ENCODE measurements at places on chromosomes 6 and 20.
A peak's percentile ranks its signal among the peaks of the same experiment; 100 is the strongest.

GRCh38 chr20:25543068-25543467, 42.3 kb downstream of the NINL start:
- no peak for DNase-seq

- no peak for DNase-seq
These were observed 8.5 kb upstream of the TRIM40 start for GRCh38 chr6:30127238-30128093.

GRCh38 chr6:5053038-5053437, 32.1 kb upstream of the PPP1R3G start:
- no peak for DNase-seq

DNA sequence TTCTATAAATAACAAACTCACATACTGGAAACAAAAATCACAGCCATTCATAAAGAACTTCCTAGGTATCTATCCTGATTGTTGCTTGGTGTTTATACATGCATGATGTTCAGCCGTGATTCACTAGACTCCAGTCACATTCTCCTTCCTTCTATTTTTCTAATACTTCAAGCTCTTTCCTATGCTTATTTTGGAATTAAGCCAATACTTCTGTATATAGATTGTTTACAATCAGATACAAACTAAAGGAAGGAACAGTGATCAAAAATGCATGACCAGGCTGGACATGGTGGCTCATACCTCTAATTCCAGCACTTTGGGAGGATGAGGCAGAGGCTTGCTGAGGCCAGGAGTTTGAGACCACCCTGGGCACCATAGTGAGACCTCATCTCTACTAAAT, 377.5 kb upstream of the IRAK1BP1 start:
- DNase-seq: no peak

DNA sequence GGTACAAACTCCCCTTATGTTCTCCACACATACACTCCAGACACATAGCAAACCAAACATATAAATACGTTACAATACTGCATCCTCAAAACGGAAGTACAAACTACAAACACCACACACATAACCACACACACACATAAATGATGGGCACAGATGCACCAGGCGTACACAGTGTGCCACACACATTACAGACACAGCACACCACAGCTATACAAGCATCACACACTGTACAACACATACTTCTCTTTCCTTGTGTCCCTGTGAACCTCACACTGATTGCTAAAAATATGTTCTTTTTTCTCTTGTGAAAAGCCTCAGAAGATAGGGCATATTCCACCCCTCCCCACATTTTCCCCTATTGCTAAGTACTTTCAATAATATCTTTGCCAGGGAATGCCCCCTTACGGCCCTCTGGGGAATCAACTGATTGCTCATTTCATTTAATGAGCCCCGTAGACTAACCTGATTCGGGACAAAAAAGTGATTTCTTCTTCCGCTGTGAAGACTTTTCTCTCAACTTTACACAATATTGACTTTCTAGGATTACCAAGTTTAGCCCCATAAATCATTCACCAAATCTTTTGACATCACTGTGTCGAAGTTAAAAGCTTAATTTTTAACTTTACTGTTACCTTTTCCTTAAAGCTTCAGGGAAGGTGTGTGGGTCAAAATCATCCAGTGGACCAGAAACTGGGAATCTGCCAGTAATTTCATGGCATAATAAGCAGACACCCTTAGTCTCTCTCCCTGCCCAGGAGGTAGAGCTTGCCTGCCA, at the start of gene SLC17A1:
SLC17A1 (minus strand) TSS at position 521 of the 775 bp plus-strand sequence. CDS start 1,495 bp downstream, outside the sequence.
- no peak for DNase-seq

DNA sequence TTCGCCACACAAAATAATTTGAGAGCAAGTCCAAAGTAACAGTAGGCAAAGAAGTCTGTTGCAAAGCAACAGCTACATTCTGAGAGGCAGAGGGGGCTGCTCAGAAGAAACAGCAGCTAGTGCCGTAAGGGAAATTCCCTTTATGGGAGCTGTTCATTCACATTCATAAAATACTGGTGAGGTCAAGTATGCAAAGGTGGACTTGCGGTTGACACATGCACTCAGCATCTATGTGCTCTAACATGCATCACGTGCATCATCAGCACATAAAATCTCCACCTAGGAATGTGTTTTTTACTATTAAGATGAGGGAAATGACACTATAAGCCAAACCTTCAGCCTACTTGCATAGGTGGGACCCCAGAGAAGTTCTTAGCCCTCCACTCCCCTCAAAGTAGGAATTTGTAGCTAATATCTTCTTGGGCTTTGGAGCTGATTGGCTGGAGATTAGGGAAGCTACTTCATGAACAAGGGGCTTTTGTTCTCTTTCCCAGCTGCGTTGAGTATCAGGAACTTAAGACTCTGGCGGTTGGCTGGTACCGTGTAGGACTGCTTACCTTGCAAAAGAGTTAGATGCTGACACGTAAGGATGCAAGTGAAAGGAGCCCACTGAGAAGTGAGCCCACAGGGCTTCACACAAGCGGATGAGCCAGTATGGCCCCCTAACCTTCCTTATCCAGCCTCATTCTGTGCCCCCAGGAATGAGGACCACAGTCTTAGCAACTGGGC, 12.4 kb downstream of the CST3 start:
- no peak for DNase-seq

GRCh38 chr6:56959938-56960337, 5.0 kb downstream of the BEND6 start:
- DNase-seq: no peak

DNA sequence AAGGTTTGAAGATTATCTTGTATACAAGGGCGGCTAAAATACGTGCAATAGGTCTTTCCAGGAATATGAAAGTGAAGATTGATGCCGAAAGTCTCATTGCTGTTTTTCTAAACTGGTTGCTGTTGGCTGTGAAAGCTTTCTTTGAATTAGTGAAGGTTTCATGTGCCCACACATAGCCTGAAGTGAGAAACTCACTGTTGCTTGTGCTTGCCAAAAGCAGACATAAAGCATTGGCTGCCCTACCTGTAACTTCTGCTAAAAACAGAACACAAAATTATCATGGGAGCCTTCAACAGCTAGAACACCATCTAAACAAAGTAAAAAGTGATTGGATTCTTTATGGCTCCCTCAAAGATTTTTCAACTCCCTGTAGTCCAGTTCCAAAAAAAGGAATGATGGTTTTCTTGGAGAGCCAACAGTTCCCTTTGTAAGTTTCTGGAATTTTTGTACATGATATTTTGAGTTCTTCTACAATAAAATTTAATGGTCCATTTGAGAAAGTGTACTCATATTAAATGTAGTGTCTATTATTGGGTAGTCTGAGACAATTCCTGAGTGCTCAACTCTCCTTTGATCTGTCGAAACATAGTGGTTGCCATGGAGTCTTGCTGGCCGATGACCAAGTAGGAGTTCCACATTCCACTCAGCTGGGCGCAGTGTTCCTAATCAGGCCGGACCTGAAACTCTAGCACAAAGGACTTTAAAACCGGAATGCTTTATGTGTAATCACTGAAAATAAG, 68.5 kb downstream of the PLEKHG1 start:
- DNase-seq: peak; percentile 52

- no peak for DNase-seq
These were observed 13.0 kb downstream of the ZC3H12D start for GRCh38 chr6:149471801-149472200.

DNA sequence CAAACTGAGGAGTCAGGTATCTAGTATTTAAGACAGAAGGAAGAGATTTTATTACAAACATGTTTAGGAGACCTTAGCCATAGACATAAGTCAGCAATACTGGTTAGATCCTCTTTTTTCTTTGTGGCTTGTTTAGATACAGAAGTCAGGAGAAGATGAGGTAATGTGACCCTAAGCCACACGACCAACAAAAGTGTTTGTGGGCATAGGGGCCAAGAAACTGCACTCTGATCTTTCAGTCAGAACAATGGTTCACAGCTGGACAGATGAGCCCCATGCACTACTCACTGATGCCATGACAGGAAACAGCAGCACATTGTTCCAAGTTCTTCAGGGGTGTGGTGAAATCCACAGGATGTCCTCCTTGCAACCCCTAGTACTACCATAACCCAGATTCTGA, 238.5 kb upstream of the RAB32 start:
- DNase-seq: peak; percentile 14

GRCh38 chr20:57507477-57507876, 17.5 kb downstream of the CTCFL start:
- no peak for DNase-seq

- DNase-seq: no peak
These were observed 185.2 kb downstream of the SLC24A3 start for GRCh38 chr20:19397666-19398065.

DNA sequence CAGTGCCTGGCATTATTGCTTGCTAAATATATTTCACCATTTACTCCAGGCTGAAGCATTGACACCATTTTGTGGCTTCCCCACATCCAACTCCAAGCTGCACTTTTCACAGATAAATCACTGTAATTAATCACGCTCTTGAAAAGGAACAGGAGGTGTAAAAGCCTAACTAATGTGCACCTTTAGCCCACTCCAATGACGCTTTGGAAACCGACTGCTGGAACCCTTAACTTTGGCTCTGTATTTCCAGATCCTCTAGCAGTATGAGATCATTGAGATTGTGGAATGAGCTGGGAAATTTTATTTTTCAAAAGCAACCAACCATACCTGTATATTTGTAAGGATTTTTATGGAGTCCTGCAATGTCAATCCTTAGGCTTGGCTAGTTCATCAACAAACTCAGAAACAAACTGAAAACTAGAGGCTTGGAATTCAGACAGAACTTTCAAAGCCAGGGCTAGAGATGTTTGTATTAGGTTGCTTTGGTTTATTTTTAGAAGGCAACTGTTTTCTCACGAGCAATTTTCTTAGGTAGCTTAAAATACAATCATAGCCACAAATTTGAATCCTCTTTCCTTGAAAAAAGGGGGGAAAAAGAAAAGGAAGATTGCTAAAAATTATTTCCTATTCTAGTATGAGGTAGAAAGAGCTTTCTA, 52.8 kb upstream of the UTRN start:
- no peak for DNase-seq

GRCh38 chr20:22374678-22375590, 209.4 kb downstream of the FOXA2 start:
- DNase-seq: no peak

DNA sequence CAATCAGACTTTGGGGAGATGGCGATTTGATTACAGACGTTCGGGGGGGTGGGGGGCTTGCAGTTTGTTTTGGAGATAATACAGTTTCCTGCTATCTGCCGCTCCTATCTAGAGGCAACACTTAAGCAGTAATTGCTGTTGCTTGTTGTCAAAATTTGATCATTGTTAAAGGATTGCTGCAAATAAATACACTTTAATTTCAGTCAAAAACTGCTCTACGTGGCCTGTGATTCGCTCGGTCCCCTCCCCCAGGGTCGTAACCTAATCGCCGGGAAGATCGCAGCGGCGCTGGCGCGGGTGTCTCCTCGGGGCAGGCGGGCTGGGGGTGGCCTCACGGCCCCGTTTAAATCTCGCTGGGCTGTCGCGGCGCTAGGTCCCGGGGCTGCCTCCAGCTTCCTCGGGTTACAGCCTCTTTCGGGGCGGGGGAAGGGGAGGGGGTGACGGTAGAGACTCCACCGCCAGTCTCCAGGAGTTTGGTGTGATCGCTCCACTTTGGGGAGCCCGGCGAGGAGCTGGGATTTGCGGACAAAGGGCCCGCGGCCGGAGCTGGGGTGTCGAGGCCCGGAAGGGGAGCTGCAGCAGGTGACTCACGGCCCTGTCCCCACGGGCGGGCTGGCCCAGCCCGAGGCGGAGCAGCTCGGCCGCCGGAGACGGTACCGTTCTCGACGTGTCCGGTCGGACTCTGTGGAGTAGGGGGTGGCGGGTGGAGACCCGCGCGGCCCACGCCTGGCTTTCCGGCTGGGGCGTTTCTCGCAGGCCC, 4.2 kb downstream of the FOXC1 start:
- DNase-seq: no peak

DNA sequence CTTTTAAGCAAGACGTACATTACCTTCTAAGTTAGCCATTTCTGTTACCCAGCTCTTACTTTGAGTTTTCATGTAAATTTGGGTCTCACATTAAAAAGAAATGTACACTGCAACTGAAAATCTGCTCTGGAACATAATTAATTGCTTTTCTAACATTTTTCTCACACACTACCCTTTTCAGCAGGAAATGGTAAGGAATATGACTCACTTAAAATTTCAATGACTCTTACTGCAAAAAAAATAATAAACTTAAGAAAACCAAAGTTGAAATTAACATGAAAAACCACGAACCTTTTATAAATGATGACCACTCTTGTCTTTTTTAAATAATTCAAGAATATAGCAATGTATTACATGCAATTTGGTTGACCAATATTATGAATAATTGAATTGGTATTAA, 1.3 kb downstream of the CGA start:
- no peak for DNase-seq

DNA sequence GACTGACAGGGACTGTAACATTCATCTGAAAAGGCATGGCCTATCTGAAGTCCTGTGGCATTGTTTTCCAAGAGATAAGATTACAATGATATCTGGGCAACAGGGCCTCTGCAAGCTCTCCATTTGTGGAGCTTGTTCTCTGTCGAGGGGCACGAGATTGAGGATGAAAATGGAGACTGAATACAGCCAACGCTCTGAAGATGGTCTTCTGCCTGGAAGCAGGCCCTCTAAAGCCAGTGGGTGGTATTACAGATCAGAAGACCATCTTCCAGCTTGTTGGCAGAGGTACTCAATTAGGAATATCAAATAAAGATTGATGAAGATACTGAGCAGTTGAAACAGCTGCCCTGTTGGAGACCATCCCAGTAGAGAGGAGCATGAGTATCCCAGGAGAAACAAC, 288.2 kb downstream of the CENPW start:
- no peak for DNase-seq

All from putamen (tissue), 1 donor.